SIG-M5 (cell line): ENCODE measurements at places on chromosomes 5 and 9.

DNA sequence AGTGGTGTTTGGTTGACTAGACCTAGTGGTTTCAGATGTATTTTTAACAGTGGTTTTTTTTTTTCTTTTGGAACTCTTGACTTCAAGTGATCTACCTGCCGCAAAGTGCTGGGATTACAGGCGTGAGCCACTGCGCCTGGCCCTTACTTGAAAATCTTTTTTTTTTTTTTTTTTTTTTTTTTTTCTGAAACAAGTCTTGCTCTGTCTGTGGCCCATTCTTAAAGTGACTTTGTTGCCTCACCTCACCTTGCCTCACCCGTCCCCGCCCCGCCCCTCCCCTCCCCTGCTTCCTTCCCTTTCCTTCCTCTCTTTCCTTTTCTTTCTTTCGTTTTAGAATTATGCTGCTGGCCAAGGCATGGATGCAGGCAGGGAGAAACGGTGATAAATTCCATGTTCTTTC is 26.0 kb downstream of the GPBP1 start:
- no peak for DNase-seq

DNA sequence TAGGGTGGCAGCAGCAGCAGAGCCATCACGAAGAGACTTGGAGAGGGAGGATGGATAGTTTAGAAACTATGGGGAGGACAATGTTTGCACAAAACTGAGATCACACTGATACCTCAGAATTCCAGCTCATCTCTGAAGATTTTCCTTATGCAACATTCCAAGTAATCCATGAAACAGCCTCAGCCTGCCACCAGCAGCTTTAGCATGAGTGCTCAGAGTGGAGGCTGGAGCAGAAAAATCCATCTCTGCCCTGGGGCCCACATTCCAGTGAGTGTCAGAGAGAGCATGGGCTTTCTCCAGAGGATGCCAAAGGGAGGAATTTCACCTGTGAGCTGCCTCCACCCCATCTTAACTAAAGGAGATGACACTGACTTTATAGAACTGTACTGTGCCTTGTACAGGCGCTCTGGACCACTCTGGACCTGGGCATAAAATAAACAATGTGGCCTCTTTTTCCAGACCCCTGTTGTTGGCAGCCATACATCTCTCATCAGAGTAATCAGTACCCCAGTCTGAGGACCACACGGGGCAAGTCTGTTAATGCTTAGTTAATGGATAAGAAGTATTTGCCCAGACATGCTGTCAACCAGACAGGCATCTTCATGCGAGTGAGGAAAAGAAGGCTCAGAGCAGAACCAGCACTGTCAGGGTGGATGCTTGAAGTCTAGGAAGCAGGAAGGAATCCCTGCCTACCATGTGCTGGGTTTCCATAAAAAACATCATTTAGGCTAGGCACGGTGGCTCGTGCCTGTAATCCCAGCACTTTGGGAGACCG is 440.9 kb downstream of the ENC1 start:
- DNase-seq: no peak

GRCh38 chr5:78699552-78700153 is 51.1 kb upstream of the LHFPL2 start:
- no peak for DNase-seq

- no peak for DNase-seq
Observed at GRCh38 chr5:77239126-77239741, 28.8 kb downstream of the PDE8B start.

GRCh38 chr5:140926443-140927227 is 536 bp downstream of the PCDHAC1 start:
- no peak for DNase-seq

DNA sequence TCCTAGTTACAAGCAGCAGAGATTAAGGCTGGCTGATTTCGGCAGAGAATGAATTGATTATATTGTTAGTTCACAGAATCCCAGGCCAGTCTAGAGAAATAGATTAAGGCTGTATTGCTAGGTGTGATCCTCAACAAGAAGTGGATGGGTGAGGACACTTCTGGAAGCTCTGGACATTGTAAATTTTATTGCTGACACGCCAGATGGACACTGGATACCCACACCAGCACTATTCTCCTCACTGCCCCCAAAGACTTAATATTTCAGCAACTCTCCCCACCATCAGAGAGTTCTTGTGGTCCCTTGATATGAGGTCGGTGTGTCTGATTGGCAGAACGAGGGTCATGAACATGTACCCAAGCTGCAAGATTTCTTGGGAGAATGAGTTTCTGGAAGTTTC is 171.6 kb upstream of the EGFLAM start:
- no peak for DNase-seq

DNA sequence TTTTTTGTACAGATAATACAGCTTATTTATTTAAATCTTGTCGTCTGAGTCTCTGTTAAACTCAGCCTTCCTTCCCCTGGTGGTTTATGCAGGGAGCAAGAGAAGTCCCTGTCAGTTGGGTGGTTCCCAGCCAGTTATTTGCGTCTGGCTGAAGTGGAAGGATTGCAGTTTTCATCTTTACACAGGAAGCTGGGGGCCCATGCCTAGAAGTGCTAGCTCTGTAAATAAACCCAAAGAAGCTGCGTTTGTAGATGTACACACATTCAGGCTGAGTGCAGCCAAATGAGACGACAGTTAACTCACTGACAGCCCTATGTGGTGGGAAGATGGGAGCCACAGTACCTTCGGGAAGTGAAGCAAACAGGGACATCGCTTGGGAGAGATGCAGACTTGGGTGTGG is 122.1 kb downstream of the SAXO1 start:
- no peak for DNase-seq
